Mesenteric fat pad (tissue), 1 donor: ENCODE measurements at places on chromosomes 13 and 19. TPM values are rescaled to one million over a fixed set of nuclear protein-coding genes. Genes with fewer than 3 reads are reported as not detected.

GRCh38 chr13:113292021-113292862, 4.8 kb upstream of the LAMP1 start:
- DNase-seq: no peak

DNA sequence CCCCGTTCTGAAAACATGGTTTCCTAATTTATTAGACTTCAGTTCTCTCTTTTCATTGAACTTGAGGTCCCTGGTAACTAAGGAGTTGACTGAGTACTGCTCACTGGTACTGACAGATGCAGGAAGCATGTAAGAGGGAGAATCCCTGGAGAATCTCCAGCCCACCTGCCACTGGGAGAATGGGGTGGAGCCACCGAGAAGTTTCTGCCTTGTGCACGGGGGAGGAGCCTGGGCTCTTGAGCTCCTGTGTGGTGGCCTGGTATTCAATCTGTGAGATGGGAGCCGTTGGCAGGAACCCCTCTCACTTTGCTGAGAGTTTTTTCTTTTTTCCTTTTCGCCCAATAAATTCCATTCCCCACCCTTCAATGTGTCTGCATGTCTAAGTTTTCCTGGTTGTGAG, 13.2 kb upstream of the AKAP11 start:
- no peak for DNase-seq

DNA sequence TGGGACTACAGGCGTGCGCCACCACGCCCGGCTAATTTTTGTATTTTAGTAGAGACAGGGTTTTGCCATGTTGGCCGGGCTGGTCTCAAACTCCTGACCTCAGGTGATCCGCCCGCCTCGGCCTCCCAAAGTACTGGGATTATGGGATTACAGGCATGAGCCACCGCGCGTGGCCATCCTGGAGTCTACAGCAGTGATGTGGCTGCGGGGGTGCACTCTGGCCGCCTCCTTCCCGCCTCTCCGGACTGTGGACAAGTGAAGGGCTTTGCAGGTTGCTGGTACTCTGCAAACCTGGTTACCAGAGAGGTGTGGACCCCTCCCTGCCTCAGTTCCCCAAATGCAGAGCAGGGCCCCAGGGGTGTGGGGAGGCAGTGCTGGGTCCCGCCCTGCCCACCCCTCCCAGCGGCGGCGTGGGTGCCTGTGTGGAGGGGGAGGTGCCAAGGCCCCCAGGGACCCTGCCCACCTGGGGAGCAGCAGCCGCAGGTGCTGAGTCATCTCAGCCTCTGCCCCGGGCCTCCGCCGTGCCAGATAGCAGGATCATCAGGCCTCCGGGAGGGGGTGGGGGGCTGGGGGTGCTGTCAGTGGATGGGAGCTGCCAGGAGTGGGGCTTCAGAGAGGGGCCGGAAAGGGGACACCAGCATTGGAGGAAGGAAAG, 23.1 kb downstream of the ARID3A start:
- DNase-seq: no peak

WDR62 gene
- 0.32 TPM for total RNA-seq

ZNF442 gene
- total RNA-seq: 3.3 TPM

NLRP9 gene
- not detected for total RNA-seq
